ENCODE measurements at places on chromosomes 6 and 20.
A peak's percentile ranks its signal among the peaks of the same experiment; 100 is the strongest.

DNA sequence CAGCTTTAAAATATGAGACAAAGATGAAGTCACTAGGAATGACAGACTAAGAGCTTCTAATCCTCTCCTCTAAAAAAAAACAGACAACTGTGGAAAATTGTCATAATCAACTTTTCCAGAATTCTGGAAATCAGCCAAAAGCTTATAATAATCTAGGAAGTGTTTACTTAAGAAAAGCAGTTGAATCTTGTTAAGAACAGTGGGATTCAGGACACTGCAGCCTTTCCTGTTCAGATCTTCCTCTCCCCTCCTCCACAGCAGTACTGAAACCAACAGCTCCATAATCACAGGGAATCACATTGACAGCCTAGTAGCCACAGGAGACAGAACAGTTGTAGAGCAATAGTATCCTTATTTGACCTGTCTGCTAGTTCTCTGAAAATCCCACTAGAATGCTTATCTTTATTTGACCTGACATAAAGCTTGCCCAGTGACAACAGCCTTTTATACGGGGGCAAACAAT lies 41.6 kb downstream of the IBTK start:
- no peak for DNase-seq

DNA sequence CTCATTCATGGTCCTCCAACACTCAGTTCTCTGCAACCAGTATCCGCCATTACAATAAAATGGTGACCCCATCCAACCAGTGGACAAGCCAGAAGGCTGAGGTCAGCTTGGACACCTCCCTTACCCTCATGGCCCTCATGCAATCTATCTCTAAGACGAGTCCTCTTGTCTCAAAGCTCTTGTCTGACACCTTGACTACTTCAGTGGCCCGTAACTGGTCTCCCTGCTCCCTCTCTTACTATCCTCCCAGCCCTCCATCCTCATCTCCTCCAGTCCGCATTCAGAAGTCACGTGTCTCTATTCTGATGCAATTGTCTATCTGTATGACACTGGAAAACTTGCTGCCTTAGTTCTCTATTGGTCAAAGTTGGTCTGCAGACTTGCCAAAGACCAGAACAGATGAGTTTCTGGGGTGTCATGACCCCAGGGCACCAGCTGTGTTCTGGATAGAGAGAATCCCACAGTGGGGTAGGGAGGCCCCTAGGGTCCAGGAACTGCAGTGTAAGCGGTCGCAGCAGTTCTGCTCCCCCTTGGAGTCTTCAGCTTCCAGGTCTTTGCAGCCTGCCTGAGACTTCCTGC lies 59.6 kb upstream of the RNF24 start:
- DNase-seq, result no peak

DNA sequence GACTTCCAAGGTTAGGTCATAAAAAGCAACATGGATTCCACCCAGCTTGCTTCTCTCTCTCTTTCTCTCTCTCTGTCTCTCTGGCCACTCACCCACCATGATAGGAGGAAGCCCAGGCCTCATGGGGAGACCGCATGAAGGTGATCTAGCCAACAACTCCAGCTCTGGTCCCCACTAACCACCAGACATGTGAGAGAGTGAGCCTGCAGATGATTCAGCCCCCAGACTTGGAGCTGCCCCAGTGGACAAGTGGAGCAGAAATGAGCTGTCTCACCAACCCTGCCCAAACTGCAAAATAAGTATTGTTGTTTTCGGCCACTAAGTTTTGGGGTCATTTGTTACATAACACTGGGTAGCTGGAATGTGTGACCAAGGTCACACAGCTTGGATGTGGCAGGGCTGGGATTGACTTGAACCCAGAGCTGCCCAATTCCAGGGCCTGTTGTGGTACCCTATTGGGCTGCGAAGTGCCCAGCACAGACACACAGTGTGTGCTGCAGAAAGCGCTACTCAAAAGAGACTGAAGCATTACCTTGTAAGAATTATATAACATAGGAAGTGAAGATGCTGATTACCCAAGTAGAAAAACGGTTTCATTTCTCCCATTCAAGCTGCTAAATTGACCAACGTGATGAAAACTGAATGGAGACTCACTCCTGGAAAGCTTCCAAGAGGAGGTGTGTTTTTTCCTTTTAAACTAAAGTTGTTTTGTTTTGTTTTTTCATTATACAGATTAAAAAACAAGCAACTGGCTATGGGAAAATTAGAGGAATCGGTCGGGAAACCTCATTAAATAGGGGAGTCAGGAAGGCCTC lies 9.1 kb upstream of the TLDC2 start:
- DNase-seq, result no peak

- DNase-seq, result no peak
Measured at GRCh38 chr6:143961886-143962878, 45.9 kb downstream of the PLAGL1 start.

GRCh38 chr6:69812746-69813427 lies 16.1 kb upstream of the LMBRD1 start:
- DNase-seq, result no peak

- no peak for DNase-seq
Measured at GRCh38 chr6:128494440-128494839, 26.0 kb downstream of the PTPRK start.

GRCh38 chr6:83096791-83097190 lies 29.3 kb downstream of the DOP1A start:
- DNase-seq, result no peak

DNA sequence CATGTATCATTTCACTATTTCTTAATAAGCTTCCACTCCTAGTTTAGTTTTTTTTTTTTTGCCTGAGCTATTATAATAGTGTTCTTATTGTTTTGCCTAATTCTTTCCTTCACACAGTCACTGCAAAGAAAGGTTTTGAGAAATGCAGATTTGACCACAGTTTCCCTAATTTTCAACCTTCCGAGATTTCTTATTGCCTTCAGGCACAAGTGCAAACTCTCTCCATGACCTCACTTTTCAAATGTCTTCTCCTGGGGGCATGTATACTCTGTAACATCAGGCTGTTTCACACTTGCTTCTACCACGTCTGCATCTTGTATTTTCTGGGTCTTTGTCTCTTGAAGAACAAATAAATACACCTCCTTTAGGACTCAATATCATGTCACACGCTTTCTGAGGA lies 339.0 kb upstream of the CITED2 start:
- no peak for DNase-seq

GRCh38 chr20:56171087-56172012 lies 77.2 kb upstream of the MC3R start:
- DNase-seq, result no peak

- DNase-seq, result no peak
Measured at GRCh38 chr20:41274152-41274551, 43.4 kb downstream of the ZHX3 start.

GRCh38 chr6:15207923-15208322 lies 37.9 kb upstream of the JARID2 start:
- DNase-seq, result no peak

- no peak for DNase-seq
Measured at GRCh38 chr6:158631678-158632537, 12.6 kb downstream of the DYNLT1 start.

- DNase-seq, result no peak
Measured at GRCh38 chr6:165300422-165300936, 8.9 kb downstream of the C6orf118 start.

- no peak for DNase-seq
Measured at GRCh38 chr6:47245745-47246371, 63.8 kb downstream of the TNFRSF21 start.

GRCh38 chr6:145373826-145374225 lies 361.5 kb downstream of the EPM2A start:
- DNase-seq, result no peak

- no peak for DNase-seq
Measured at GRCh38 chr6:43645613-43645964, 753 bp downstream of the RSPH9 start.

GRCh38 chr20:12838261-12838866 lies 170.4 kb upstream of the SPTLC3 start:
- no peak for DNase-seq

DNA sequence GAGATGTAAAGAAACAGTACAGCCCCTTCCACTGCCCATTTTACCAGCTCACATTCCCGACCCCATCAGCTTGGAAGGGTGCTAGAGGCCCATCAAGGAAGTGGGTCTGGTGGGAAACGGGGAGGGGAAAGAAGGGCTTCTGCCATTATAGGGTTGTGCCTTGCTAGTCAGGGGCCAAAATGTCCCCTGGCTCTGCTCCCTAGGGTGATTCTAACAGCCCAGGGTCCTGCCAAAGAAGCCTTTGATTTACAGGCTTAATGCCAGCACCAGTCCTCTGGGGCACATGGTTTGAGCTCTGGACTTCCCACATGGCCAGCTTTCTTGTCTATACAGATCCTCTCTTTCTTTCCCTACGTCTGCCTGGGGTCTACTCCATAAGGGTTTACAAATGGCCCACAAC lies 10.6 kb upstream of the ZNF76 start:
- DNase-seq, result no peak

DNA sequence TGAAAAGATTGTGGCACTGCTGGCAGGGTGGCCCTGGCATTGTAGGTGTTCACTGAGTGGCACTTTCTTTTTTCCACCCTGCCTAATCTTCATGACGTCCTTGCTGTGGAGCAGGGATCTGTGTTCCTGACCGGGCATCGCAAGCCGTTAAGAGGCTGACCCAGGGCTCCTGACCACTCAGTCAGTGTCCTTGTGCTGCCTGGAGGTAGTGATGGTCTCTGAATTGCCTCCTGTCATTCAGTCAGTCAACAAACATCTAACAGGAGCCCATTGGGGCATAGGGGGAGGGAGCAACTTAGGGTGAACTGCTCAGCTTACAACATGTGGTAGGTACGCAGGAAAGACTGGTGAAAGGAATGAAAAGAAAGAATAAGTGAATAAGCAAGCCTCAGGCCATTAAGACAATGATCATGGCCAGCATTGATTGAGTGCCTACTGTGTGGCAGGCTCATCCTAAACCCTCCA lies 152.0 kb downstream of the CEBPB start:
- DNase-seq, result no peak

- DNase-seq, result no peak
Measured at GRCh38 chr20:19652591-19653026, 105.4 kb upstream of the RIN2 start.

GRCh38 chr6:21887231-21888185 lies 294.0 kb downstream of the SOX4 start:
- no peak for DNase-seq

DNA sequence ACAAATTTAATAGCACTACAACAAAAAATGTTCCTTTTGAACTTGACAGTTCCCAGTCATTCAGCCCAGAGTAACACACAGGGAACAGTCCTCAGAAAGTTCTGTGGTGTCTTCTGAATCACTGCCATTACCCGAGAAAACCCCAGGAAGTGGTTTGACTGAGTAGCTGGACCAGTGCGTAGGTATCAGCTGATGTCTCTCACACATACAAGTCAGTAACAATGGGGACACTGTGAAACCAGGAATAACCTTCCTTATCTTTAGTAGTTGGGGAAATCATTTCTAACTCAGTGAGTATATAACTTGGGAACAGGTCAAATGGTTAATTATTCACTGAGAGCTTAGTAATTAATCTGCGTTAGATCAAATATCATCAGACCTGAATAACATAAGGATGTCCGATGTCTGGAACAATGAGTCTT lies 73.1 kb downstream of the HIVEP2 start:
- peak; percentile 73 for DNase-seq

DNA sequence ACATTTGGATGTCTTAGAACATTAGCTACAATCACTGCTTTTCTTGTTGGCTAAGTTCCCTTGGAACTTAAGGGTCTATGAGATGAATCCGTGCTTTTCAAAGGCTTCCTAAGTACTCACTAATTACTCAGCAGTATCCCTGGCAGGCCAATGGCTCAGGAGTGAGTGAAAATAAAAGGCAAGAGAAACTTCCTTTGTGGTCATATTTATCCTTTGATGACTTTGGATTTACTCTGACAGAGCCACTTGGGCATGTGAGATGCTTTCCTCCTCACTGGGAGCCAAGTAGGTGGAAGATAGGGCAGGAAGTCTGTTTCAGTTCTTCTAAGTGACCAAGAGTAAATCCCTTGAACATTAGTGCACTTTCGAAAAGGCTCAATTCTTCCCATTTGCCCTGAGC lies 224.3 kb upstream of the FOXA2 start:
- no peak for DNase-seq

DNA sequence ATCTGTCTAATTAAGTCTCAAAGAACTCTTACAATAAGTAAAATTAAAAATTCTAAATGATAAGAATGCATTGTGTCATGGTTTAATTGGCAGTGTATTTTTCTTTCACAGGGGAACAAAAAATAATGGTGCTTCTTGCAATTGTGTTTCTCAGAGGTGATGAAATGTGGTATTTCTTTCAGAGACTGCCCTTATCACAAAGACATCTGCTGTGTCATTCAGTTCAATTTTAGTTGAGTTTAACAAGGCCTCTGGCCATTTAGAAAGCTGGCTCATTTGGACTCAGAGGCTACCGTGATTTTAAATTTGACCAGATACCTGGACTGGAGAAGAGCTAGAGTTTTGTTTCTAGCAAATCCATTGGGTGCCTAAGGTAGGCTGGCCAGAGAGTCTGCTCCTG lies 23.6 kb upstream of the ZNF831 start:
- DNase-seq, result no peak

GRCh38 chr6:155117785-155118184 lies 122.7 kb downstream of the TIAM2 start:
- no peak for DNase-seq
